ENCODE measurements at places on chromosomes 2 and 18.

GRCh38 chr2:96145036-96145847 lies at the start of gene DUSP2:
Gene DUSP2, minus strand, starts transcription at chr2:96145440. Its CDS starts 86 bp downstream, at chr2:96145354.
- DNase-seq, result peak; percentile 60

DNA sequence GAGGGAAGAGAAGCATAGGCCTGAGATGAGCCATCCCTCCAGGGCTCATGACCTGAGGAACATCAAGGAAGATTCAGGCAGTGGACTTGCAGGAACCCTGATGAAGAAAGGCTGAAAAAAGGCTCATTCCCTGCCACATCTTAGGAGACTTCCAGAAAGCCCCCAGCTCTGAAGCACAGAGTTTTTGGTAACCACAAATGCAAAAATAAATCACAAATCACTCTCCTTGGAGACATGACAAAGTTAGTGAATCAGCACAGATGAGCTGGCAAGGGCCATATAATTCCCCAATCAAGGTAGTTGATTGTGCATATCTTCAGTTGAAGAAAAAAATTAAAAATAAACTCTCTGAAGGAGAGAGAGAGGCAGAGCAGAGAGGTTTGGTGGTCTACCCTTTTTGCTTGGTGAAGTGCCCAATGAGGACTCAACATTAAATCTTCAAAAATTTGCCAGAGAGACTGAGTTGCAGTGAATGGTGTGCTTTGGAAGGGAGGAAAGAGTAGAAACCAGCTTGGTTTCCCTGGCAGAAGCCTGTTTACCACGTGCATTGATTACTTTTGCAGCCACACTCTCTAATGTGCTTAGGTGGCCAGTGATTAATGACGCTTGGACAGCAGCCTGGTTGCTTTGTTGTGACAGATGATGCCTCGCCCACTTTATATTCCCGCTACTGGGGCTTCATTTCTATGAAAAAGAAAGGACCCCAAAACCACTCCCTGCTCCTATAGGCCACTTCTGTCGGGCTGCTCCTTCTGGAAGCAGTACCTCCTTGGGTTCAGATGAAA lies 257.4 kb upstream of the SLC14A2 start:
- no peak for DNase-seq

DNA sequence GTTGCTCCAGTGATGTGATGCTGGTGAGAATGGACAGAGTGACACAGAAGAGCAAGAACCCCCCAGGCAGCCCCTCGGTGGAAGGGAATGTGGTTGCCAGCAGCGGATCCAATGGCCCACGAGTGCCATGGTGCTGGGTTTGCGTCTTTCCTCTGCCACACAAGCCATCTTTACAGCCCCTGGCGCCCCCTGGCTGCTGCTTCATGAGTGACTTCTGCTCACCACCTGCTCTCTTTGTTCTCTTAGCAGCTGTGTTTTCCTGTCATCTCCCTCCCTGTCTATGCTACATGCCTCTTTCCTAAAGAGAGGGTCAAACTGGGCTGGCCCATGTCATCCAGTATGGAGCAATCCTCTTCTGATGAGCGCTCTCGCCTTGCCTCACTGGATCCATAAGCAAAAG lies 300.0 kb upstream of the SMIM21 start:
- no peak for DNase-seq

GRCh38 chr2:150679456-150680120 lies 192.1 kb upstream of the RND3 start:
- DNase-seq, result no peak

Data from KG1 (cell line).